Thoracic aorta endothelial cell (primary cell): ENCODE measurements at places on chromosomes 7 and 10. TPM values are rescaled to one million over a fixed set of nuclear protein-coding genes. Genes with fewer than 3 reads are reported as not detected.

The COL28A1 gene
- total RNA-seq: not detected in 2 replicates

The GRID2IP gene
- total RNA-seq: not detected in 2 replicates

The FAM25G gene
- total RNA-seq: not detected in 2 replicates

The ARMC3 gene
- total RNA-seq: not detected in 2 replicates

The PDE1C gene
- 0.13 and 0.43 TPM in 2 replicates for total RNA-seq

The ARID5B gene
- 9.6 and 10.1 TPM in 2 replicates for total RNA-seq

The ASZ1 gene
- total RNA-seq: not detected in 2 replicates

The DGKI gene
- 0.29 and 0.53 TPM in 2 replicates for total RNA-seq

The SLC13A1 gene
- total RNA-seq: not detected in 2 replicates

The EBF3 gene
- 0.13 and 0.50 TPM in 2 replicates for total RNA-seq

The VWA2 gene
- total RNA-seq: not detected in 2 replicates

The H2BK1 gene
- not detected in 2 replicates for total RNA-seq
